ENCODE measurements at places on chromosomes 1 and 21.

- no peak for DNase-seq
Observed at GRCh38 chr1:245933431-245934045, 573.5 kb downstream of the SMYD3 start.

GRCh38 chr1:6512245-6512907, 20.9 kb upstream of the PLEKHG5 start:
- DNase-seq: no peak

DNA sequence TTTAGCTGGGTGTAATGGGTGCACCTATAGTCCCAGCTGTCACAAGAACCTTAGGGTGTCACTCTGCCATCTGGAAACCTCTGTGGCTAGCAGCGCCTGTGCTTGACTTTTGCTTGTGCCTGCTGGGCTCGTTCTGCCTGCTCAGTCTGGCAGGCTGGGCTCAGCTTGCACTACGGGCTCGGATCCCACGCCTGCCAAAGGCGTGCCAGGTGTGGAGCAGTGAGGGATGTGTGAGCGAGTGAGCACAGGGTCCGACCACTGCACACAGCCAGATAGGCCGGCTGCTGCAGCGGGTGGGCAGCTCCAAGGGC, 2.8 kb upstream of the LSM10 start:
- DNase-seq: no peak

DNA sequence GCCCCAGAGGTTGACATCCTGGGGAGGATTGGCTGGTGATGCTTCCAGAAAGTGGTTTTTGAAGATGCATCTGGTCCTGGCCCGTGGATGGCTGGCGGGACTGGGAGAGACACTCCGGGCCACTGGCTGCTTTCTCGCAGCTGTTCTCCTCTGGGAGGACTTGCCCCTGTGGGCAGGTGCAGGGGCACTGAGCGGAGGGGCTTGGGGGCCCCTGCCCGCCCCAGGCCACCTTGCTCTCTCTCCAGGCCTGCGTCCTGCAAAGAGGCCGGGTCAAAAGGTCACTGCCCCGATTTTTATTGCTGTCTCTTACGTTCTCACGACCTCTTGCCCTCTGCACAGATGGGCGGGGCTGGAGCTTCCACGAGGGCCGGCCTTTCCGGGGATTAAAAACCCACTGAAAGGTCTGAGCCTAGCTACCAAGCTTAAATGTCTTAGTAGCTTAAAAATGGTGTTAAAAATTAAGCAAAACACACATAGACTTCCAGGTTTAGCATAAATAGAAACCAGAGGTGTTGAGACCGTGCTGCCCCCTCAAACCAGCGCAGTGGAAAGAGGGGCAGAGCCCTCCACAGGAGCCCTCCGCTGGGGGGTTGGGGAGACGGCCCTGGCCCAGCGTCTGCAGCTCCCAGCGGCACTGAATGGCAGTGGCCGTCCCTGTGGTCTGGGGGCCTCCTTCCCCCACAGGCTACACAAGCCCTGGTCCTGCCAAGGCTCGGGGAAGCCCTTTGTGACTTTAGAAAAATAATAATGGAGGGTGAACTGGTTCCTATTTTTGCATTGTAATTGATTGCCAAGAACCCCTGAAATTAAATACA, 43.9 kb downstream of the SKI start:
- no peak for DNase-seq

DNA sequence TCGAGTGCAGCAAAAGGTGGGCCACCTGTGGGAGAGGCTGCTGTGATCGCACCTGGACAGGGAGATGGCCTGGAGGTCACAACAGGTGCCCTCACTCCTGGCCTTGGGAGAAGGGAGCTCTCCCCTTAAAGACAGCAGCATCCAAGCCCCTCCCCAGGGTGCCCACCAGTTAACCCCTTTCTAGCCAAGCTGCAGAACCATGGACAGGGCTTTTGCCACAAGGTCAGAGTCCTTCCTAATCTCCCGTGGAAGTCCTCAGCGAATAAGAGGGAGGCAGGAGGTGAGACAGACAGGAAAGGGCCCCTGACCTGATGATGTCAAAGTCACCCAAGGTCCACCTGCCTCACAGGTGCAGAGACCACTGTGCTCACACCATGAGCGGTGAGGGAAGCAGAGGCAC, 1.7 kb downstream of the CNTN2 start:
- DNase-seq: no peak

GRCh38 chr1:44489481-44489880, 84.4 kb downstream of the RNF220 start:
- DNase-seq: no peak

- DNase-seq: peak; percentile 43
Observed at GRCh38 chr1:109787211-109787844, 23.6 kb upstream of the EPS8L3 start.

- DNase-seq: no peak
Observed at GRCh38 chr1:49190138-49190537, 413.4 kb upstream of the BEND5 start.

DNA sequence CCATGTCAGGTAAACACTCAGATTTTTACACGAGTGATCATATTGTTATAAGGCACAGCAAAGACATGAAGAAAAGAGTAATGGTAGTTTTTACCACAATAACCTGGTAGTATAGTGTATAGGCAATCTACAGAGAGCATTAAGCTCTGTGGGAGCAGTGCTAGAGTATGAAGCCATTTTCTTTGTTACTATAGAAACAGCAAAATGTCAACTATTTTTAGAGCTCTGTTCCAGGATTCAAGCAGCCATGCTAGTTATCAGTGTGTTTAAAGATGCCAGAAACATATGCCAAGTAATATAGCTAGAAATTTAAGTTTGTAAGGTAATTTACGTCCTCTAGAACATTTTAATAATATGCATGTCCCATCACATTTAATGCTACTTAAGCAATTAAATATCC, 77.6 kb upstream of the RGS18 start:
- DNase-seq: no peak

DNA sequence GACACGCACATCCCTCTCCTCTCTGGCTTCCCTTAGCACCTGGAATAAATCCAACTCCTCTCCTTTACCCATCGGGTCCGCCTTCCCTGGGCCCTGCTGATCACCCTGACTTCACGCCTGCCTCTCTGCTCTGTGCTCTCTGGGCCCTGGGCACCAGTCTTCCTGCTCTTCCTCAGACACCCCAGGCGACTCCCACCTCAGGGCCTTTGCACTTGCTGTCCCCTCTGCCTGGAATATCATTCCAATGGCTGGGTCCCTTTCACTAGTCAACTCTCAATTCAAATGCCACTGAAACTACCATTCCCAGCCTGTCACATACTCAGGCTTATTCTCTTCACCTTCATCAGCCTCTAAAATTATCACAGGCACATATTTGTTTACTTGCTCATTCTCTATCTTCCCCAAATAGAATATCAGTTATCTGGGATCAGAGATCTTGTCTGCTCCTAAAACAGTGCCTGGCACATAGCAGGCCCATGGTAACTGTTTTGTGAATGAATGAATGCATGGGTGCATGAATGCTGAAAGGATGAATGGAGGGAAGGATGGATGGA, 27.2 kb upstream of the SELENON start:
- DNase-seq: no peak

DNA sequence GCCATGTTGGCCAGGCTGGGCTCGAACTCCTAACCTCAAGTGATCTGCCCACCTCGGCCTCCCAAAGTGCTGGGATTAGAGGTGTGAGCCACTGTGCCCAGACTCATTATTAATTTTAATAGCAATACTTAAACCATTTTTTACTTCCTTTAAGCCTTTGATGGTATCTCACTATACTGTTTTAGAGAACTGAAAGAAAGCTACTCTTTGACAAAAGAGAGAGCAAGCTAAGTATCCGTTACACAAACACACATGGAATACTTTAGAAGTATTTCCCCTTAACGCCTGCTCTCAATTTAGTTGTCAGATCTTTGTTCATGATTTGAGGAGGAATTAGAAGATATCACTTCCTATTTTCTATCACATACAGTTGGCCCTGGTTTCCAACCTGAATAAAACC, 189.4 kb downstream of the COP1 start:
- no peak for DNase-seq

GRCh38 chr21:46376856-46377453, 53.0 kb downstream of the PCNT start:
- no peak for DNase-seq

- no peak for DNase-seq
Observed at GRCh38 chr1:208240662-208241355, 3.4 kb downstream of the PLXNA2 start.

DNA sequence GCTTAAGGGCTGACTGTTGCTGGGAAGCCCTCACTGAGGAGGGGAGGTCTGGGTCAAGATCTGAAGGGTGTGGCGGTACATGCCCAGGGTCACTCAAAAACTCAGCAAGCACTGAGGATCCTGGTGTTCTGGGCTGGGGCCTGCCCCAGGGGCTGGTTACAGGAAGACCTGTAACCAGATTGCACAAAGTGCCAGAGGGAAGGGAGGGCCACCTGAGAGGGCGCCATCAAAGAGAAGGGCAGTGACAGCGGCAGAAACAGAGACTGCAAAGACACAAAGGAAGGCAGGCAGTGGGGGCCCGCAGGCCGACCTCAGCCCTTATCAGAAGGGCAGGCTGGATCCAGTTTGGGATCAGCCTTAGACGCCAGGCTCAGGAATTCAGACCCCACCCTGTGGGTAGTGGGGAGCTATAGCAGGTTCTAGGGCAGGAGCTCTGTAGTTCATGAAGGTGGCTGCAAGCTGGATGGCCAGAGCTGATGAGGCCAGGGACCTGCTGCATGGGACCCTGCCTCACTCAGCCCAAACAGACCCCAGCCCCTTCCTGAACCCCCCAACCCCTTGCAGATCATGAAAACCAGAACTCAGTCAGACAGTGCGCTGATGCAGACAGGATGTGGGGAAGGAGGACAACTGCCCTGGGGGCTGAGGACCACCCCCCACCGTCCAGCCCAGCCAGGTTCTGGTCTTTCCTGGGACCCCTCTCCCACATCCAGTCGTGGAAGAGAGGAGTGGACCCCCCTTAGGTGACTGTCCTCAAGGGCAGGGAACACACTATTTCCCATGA, 3.9 kb downstream of the SH2D5 start:
- DNase-seq: peak; percentile 55

DNA sequence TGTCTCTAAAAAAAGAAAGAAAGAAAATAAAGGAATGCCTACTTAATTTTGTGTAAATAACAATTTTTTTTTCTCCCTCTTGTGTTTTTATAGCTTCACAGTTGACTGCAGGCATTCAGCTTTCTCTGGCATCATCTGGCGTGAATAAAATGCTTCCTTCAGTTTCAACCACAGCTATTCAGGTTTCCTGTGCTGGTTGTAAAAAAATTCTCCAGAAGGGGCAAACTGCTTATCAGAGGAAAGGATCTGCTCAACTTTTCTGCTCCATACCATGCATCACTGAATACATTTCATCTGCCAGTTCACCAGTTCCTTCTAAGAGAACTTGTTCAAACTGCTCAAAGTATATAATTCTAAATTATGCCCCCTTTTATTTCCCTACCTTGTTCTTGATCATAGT, 18.0 kb downstream of the ZMYM1 start:
- no peak for DNase-seq

- DNase-seq: no peak
Observed at GRCh38 chr1:206783506-206783905, 11.2 kb upstream of the IL10 start.

GRCh38 chr1:194084755-194085154, 898.3 kb upstream of the B3GALT2 start:
- no peak for DNase-seq

- no peak for DNase-seq
Observed at GRCh38 chr1:236207569-236207968, 65.2 kb downstream of the GPR137B start.

DNA sequence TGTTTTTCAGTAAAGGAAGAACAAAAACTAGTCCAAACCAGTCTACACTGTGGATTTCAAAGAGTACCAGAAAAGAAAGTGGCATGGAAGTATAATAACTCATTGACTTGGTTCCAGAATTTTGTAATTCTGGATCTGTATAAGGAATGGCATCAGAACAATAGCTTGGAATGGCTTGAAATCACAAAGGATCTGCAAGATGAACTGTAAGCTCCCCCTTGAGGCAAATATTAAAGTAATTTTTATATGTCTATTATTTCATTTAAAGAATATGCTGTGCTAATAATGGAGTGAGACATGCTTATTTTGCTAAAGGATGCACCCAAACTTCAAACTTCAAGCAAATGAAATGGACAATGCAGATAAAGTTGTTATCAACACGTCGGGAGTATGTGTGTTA, 21.3 kb downstream of the CHODL start:
- no peak for DNase-seq

GRCh38 chr1:195960580-195960979, 647.7 kb downstream of the KCNT2 start:
- DNase-seq: no peak

DNA sequence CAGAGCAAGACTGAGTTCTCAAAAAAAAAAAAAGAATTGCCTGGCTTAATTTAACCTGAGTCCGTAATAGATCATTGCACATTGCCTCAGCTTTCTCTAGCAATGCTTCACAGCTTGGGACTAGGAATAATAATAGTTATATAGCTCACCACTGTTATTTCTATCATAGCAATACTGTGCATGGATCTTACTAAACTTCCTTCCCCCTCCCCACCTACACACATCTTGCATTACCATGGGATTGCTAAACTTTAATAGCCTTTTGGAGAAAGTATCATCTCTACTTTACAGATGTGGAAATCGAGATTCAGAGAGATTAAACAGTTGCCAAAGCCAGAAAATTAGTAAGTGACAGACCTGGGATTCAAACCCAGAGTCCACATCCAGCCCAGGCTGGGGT, 99.4 kb downstream of the ATP5PO start:
- DNase-seq: no peak

DNA sequence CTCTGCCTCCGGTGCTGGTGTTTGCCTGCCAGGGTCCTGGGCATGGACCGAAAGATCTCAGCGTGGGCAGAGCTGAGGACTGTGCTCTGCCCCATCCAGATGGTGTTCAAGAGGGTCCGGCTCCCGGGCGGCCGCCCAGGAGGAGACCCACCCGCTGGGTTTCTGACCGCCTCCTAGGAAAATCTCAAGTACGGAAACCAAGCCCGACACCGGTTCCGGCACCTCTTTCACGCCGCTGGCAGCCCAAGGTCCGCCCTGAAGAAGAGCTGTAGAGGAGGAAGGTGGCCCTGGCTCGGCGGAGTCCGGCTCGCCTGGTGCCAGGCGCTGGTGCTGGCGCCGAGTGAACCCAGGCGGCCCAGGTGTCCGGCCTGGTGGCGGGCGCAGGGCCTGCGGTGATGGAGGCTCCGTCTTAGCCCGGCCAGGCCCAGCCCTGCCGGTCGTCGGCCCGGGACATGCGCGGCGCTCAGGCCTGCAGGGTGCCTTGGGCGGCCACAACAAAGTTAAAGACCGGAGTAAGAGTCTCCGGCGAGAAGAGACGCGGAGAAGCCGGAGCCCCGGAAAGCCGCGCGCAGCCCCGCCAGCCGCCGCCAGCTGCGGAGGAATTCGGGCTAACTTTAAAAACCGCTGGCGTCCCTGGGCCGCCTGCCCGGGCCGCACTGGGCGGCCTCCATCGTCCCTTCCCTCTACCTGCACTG, 1.5 kb downstream of the GRIK3 start:
- no peak for DNase-seq

DNA sequence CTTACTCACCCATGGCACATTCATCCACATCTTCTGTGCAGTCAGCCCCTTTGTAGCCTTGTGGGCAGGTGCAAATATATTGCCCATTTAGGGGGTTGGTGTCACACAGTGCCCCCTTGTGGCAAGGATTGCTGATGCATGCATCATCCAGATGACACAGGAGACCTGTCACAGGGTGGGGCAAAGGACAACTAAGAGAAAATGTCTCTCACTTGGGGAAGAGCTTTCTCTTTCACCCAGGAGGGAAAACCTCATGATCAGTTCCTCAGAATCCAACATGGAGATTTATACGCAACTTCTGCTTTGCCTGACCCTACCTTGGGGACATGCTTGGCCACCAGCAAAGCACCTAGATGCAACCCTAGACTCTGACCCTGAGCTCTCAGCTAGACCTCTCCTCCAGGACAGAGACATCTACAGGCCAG, 71.8 kb upstream of the ADAM30 start:
- peak; percentile 91 for DNase-seq

GRCh38 chr1:72530646-72531045, 248.3 kb upstream of the NEGR1 start:
- DNase-seq: no peak
